ENCODE measurements at places on chromosomes 6 and 20.

- no peak for DNase-seq
These were observed 269.6 kb downstream of the GRIK2 start for GRCh38 chr6:101663100-101663499.

DNA sequence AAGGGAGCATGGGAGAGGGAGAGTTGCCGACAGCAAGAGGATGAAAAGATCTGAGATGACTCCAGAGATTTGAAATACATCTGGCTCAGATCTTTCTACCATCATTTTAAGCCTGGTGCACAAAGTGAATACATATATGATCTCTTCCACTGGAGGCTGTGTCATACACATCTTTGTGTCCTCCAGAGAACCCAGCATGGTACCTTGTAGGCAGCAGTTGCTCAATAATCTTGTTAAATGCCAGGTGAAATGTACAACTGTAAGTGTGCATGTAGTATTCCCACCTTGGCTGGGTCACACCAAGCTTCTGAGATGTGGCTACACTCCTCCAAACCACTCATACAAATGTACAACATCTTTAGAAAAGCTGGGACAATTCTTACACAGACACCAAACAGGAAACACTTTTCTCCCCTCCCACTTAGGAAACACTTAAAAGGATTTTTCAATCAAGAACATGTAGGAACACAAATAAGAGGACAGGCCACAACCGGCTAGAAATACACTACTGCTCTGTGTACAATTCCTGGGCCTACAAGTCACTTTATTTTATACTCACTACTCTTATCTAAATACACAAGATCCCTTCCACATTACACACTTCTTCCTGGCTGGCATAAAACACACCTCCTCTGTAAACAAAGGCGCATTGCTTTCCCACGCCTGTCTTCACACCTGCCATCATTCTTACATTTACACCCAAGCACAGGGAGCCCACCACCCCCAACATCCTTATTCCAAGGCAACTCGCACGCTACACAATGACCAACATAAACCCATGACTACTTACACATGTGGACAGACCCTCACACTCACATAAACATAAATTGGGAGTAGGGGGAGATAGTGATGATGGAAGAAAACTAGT lies 3.8 kb upstream of the IER3 start:
- DNase-seq: no peak

DNA sequence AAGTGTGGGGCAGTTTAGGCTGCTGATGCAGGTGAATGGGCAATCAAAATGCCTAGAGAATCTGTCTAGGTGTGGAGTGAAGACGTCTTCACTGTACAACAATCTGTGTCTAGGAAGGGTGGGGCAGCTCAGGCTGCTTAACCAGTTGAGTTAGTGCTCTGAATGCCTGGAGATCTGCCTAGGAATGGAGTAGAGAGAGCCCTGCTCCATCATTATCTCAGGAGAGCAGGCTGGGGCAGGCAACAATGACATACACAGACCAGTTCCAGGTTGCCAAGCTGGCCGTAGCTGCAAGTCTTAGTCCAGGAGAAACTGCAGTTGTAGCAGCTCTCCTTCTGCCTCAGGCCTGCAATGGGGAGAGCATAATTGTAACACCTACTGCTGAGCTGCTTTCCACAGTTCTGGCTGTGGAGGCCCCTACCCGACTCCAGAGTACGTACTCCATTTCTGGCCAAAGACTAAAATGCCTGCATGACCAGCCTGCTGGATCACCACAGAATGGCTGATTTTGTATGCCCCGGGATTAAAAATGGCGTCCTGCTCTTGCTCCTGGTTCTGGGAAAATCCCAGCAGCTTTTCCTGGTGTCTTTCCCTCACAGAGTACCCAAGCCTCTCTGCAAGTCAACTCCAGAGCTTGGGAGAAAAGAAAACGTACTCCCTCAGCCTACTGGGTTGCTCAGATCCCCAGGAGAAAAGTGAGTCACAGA lies 545.4 kb downstream of the ADGRB3 start:
- DNase-seq: no peak

- DNase-seq: no peak
These were observed 111.4 kb downstream of the FYN start for GRCh38 chr6:111761783-111762312.

GRCh38 chr6:35026434-35027222 lies 114.5 kb downstream of the TCP11 start:
- DNase-seq: no peak

GRCh38 chr20:45874576-45874975 lies 6.5 kb upstream of the ZSWIM1 start:
- no peak for DNase-seq

DNA sequence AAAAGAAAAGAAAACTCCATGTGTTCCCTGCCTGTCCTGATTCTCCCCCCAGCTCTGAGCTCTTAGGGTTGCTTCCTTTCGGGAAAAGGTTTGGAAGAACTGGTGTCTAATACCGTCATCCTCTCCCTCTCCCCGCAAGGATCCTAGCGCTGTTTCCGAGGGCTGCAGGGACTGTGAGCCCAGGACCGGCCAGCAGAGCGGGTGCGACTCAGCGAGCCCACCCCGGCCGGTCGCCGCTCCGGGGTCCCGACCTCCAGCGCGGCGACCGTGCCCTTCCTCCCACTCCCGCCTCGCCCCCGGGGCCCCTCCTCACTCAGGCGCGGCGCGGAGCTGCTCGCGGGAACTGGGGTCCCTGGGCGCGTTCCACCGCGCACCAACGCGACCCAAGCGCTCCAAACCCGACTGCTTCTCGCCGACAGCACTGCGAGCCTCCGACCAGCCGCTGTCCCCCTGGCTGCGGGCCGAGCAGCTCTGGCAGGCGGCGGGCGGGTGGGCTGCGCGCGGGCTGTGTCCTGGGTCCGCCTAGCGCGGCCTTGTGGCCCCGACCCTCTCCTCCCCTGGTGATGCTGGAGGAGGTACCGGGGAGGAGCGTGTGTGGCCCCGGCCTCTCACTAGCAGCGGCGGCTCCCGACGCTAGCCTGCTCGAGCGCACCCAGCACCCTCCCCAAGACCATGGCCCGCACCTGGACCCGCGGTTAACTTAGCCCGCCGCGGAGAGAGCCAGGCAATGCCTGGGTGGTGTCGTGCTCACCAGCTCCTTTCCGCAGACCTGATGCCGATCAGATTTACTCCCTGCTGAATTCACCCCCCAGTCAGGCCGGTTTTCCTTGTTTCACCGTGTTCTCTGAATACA lies at the start of gene PLA2G7:
Gene PLA2G7 (minus strand): TSS at position 509 of the 853 bp plus-strand sequence. CDS start 12,484 bp downstream, outside the sequence.
- DNase-seq: no peak

DNA sequence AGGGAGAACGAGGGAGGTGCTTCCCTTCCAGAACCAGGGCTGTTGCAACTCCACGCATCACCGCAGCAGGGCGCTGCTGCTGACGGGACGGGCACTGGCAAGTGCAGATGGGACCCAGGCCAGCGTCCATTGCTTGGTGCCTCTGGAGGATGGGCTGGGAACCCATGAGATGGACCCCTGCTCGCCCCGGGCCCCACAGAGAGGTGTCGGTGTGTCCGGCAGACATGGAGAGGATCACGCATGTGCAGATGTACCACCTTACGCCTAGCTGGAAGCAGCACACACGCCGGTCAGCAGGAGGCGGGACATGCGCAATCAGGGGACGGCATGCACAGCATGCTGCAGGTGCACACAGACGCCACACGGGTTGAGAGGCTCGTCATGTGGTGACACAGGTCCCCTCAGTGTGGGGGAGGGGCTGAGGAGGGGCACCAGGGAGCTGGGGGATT lies 5.7 kb downstream of the CABLES2 start:
- DNase-seq: no peak

- DNase-seq: no peak
These were observed 54.2 kb upstream of the FAM83D start for GRCh38 chr20:38872036-38872435.

DNA sequence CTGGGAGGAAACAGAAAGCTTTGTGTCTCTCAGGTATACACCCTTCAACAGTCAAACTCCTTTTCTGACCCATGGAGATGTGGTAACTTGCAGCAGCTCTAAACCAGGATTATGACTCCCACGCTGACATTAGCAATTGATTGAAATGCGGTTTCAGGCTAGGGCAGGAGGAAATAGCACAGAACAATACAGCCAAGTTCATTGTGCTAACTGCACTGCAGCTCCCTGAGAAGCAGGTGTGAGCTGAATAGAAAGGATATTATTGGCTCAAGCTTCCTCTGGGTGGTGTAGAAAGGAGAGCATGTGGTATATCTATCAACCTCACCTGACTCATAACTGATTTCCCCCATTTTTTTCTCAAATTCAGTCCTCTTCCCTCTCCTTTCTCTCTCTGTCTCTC lies 612.3 kb upstream of the BTBD3 start:
- DNase-seq: no peak

- no peak for DNase-seq
These were observed 114.3 kb upstream of the BTN3A2 start for GRCh38 chr6:26250698-26251044.

- DNase-seq: no peak
These were observed 811.5 kb downstream of the TENT5A start for GRCh38 chr6:80940976-80941375.

- no peak for DNase-seq
These were observed 544 bp upstream of the STK38 start for GRCh38 chr6:36547646-36548400.

DNA sequence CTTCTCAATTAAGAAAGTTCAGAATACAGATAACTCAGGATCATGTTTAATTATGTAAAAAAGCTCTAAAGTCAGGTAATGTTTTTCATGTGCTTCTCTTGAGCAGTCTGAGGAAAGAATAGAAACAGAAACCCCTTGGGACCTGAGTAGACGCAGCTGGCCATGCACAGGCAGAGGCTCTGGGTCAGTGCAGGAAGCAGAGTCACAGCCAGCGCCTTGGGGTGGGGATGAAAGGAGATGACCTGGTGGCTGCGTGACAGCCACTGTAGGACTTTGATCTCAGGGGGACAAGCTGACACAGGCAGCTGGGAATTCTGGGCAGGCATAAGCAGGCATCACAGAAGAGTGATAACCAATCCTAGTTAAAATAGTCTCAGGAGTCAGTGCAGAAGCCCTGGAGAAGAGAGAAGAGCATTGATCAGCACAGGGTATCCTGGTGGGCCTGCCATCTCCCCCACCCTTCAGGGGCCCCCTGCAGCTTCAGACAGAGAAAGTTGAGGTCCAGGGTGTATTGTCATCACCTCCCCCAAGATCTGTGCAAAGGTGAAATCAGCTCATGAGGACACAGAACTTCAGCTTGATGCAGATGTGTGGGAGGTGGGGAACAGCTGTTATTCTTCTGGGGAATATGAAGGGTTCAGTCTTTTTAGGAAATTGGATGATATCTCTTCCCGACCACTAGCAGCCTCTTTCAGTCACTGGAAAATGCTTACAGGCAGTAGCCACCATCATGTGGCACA lies 6.4 kb downstream of the HLA-DQB1 start:
- no peak for DNase-seq

- no peak for DNase-seq
These were observed 135.9 kb downstream of the CDH4 start for GRCh38 chr20:61387954-61388348.

DNA sequence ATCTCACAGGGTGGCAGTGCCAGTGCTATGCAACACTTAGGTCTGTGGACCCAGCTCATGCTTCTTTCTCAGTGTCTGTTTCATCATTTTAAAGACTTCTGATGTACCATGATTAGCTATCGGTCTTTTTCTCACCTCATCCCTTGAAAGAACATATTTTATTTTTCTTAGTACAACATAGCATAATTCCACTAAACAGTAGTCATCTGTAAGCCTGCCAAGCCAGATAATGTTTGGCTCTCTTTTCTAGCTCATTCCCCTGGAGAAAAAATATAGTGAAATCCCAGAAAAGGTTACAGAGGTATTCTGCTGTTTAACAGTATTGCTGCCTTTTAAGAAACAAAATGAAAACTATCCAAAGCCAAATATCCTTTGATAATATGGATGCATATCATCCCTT lies 177.0 kb upstream of the MMS22L start:
- DNase-seq: no peak

GRCh38 chr20:15945289-15945688 lies 628.0 kb downstream of the KIF16B start:
- DNase-seq: no peak

DNA sequence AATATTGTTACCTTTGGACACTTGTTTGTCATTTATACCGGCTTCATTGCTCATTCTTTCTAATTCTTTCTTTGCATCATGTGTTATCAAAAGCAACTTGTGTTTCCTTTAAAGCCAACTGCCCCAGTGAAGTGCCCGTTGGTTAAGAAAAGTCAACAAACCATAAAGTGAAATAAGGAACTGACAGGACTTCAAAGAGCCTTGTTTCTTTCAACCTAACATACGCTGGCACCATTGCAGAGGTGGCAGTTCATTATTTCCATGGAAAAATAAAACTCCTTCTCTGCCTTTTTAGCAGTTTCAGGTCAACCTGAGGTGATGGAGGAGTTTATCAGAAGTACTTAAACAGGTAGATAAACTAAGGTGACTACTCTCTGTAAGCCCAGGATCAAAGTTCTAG lies 28.8 kb downstream of the FERMT1 start:
- no peak for DNase-seq

GRCh38 chr6:37366910-37367309 lies 13.1 kb downstream of the RNF8 start:
- DNase-seq: no peak

DNA sequence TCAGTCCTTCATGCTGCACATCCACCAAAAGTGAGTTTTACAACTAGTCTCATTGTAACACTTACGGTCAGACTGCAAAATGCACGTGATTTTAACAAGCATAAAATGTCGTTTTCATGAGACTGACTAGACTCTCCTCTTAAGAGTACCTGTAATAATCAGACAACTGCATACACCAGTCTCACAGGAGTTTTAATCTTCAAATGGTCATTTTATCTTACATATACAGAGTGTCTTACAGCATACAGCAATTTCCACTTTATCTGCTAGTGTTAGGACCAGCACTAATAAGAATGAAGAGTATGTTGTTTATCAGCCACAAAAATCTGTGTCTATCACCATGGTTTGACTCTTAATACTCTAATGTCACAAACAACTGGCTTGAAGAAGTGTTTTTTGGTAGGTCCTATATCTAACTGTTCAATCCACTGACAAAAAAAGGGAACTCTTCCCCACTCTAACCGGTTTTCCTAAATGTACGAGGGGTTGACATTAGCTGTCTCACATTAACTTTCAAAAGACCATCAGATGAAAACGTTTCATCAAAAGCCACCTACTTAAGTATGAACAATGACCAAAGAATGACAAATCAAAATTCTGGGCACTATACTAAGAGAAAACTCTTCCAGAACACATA lies 1.5 kb upstream of the ASF1A start:
- DNase-seq: no peak

GRCh38 chr6:6565069-6565468 lies 23.5 kb upstream of the LY86 start:
- no peak for DNase-seq

DNA sequence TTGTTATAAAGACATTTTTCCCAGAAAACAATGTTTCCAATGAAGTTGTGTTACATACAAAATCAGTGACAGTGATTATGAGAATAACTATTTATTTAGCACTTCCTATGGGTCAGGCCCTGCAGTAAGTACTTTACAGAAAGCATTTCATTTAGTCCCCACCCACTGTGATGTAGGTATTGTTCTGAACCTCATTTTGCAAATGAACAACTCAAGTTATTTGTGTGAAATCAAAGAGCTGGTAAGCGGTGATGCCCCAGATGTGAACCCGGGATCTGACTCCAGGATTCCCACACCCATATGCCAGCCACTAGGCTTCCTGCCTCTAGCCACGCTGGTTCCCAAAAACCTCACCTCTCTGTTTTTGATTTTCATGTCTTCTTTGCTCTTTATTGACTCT lies 30.9 kb downstream of the FAXC start:
- no peak for DNase-seq

- DNase-seq: no peak
These were observed 87.5 kb downstream of the DACT2 start for GRCh38 chr6:168232062-168232461.

Measured in stimulated activated CD8-positive, alpha-beta memory T cell treated with anti-CD3 and anti-CD28 coated beads, Interleukin-4, amount 100 ng/mL, for 4 hours (primary cell).